ENCODE measurements at places on chromosomes 12 and 14.

- DNase-seq: no peak
Observed at GRCh38 chr14:76904100-76904739, 78.0 kb downstream of the LRRC74A start.

GRCh38 chr14:23153851-23154796, 29.3 kb downstream of the SLC7A8 start:
- peak; percentile 96 for DNase-seq

- no peak for DNase-seq
Observed at GRCh38 chr14:26276757-26277156, 321.1 kb downstream of the NOVA1 start.

- DNase-seq: no peak
Observed at GRCh38 chr12:10551375-10551774, 45.7 kb downstream of the EIF2S3B start.

DNA sequence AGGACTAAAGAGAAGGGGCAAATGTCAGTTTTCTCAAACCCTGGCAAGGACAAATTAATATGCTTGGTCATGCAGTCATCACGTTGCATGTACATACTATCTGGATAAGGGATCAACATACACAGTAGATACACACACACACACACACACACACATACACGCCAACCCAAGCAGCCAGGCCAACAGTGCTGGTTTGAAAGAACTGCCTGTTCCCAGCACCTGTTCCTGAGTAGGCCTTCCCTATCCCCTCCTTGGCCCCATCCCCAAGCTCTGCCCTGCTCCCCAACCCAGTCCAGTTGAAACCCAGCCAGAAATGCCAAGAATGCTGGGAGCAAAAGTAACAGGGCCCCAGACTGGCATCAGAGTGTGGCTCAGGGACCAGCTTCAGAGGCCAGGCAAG, 4.4 kb downstream of the ITGA7 start:
- DNase-seq: peak; percentile 50

DNA sequence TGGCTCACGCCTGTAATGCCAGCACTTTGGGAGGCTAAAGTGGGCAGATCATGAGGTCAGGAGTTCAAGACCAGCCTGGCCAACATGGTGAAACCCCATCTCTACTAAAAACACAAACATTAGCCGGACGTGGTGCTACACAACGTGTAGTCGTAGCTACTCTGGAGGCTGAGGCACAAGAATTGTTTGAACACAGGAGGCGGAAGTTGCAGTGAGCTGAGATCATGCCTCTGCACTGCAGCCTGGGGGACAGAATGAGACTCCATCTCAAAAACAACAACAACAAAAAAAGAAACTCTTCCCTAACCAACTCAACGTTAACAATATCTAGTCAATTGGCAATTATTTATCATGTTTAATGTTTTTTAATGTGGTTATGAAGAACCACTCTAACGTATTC, 89.3 kb downstream of the EPS8 start:
- no peak for DNase-seq

DNA sequence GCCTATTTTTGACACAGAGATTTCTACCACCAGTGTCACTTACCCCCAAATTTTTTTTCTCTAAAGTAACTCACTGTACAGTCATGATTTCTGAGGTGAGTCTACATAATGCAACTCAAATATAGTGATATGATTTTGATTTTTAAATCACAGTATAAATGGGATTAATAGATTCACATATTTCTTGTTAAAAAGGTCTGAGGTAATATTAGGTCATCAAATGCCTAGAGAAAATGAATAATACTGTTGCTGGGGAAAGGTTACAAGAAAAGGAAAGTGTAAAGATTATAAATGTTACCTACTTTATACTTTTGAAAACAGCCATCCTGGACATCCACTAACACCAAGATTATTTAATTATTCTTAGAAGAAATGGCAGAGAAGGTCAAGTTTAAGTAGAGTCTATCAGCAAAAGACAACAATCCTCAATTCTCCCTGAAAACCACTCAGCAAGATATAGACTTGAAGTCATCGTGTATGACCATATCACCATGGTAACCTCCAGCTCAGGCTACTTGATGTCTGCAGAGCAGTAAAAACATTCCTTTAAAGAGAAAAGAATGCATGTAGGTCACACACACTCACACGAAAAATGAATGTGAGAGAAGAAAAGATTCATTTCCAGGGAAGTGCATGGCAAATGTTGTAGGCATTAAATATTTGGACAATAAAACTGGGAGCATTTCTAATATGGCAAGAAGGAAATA, 58.7 kb downstream of the CCDC59 start:
- DNase-seq: no peak
